ENCODE measurements at places on chromosomes 6 and 20.

DNA sequence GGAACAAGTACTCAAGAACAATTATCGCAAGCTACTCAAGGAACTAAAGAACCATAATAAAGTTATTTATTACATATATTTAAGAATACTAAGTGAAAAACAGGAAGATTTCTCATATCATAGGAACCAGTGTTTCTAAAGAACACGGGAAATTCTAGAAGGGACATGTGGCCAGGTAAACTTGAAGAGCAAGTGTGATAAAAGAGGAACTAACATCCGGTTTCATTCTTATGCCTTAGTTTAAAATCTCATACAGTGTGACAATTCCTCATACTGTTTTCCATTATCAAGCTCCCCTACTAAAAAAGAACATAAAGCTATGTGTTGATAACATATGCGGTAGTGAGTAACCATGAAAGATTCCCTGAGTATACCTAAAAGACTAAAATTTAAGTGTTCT is 163.5 kb upstream of the SHLD1 start:
- no peak for DNase-seq

GRCh38 chr6:79261666-79262065 is 27.2 kb upstream of the HMGN3 start:
- DNase-seq, result no peak

DNA sequence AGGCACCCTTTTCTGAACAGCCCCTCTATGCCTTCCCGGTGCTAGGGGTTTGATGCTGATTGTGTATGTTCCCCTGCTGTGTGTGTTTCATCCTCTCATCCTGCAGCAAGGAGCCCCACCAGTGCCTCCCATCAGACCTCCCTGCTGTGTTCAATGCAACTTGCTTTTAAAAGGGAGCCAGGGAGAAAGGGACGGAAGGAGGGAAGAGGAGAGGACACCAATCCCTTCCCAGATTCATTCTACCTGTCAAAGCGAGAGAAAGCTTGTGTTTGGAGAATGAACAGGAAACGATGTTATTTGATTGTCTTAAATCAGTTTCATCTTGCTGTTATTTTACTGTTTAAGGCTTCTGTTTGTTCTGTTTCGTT is 259.2 kb downstream of the ADGB start:
- DNase-seq, result no peak

DNA sequence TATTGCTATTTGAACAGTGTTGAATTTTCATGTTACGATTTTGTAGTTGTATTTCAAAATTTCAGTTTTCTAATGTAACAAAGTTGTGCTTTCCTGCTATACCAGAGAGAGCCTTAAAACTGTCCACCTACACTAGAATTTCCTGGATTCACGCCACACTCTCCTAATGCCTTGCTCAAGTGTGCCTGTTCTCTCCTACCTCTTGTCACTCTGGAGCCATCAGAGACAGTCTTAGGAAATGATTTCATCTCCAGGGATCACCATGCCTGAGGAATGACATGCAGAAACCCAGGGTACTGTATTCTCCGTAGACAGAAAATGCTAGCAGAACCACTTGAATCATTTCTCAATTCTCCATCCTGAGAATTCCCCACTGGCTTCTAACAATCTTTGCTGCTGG is 667.6 kb downstream of the KIF16B start:
- no peak for DNase-seq

DNA sequence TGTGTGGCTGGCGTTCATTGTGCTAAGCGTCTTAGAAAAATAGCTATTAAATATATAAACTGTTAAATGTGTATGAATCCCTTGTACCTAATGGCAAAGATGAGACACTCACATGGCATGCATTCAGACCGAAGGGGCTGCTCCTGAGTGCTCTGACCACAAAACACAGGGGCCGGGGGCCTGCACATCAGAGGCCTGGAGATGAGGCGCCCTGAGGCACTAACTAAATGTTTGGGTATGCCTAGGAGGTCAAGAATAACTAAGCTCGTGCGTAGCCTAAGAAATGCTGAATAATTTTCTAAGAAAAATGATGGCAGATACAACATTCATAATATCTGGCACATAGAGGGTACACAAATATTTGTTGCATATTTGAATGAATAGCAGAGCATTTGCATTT is 92.5 kb downstream of the PSMB1 start:
- DNase-seq, result no peak

DNA sequence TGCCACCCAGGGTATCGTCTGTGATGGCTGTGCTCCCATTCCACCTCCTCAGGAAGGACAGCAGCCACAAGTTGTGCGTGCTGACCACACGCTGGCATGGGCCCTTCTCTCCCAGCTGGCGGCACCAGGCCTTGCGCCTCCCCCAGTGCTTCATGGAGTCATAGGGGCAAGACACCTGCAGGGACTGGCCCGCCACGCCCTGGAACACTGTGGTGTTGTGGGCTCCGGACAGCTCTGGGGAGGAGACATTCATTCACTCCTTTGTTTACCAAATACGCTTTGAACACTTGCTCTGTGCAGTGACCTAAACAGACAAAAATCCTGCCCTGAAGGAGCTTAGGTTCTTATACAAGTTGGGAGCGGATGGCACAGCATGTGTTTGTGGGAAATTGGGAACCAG is 1.5 kb downstream of the TREM2 start:
- no peak for DNase-seq

DNA sequence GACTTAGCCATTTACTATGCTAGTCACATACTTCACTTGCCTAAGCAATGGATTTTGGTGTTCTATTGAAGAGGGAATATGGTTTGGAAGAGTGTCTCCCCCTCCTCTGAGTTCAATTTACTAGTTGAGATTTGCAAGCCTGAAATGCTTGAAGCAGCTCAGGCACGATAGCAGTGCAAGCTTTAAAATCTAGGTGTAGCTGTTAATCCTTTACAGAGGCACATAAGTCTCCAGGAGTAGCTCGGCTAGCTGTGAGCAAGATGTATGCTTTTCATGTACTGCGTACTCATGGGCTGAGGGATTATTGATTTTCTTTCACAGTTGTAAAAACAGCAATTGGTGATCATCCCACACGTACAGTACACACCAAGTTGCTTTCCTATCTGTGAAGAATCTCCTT is 726 bp downstream of the FLRT3 start:
- no peak for DNase-seq

DNA sequence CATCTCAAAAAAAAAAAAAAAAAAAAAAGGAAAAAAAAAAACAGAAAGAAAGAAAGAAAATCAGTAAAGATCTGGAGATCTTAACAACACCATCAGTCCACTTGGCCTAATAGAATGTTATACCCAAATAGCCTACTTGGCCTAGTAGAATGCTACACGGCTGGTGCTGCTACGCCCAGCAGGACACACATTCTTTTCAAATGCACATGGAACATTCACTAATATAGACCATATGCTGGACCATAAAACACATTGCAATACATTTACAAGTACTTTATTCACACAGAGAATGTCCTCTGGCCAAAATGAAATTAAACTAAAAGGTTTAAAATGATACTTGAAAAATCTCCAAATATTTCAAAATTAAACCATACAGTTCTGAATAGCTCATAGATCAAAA is 80.0 kb upstream of the TNFAIP3 start:
- DNase-seq, result no peak

GRCh38 chr6:43506171-43506570 is 4.0 kb downstream of the LRRC73 start:
- DNase-seq, result no peak

GRCh38 chr20:43528258-43528875 is 20.9 kb downstream of the L3MBTL1 start:
- no peak for DNase-seq
